ENCODE measurements at places on chromosomes 1 and 21.

- DNase-seq, result no peak
Observed at GRCh38 chr1:175536369-175536768, 207.0 kb downstream of the TNR start.

- no peak for DNase-seq
Observed at GRCh38 chr1:11855430-11855829, 3.3 kb downstream of the NPPB start.

DNA sequence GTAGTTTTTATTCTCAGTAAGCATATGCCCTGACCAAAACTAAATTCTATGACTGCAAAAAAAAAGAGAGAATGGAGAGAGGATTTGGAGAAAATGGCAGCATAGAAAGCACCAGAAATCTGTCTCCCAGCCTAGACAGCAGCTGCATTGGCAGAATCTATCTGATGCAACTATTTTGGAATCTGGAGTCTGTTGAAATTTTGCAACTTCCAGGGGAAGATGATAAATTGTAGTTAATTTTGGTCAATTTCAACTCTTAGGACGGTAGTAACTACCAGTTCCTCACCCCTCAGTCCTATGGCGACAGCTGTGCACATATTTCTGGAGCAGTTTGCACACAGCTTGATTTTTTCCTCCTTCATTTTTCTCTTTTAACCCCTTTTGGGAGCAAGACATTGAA, 10.9 kb downstream of the EXO5 start:
- DNase-seq, result no peak

DNA sequence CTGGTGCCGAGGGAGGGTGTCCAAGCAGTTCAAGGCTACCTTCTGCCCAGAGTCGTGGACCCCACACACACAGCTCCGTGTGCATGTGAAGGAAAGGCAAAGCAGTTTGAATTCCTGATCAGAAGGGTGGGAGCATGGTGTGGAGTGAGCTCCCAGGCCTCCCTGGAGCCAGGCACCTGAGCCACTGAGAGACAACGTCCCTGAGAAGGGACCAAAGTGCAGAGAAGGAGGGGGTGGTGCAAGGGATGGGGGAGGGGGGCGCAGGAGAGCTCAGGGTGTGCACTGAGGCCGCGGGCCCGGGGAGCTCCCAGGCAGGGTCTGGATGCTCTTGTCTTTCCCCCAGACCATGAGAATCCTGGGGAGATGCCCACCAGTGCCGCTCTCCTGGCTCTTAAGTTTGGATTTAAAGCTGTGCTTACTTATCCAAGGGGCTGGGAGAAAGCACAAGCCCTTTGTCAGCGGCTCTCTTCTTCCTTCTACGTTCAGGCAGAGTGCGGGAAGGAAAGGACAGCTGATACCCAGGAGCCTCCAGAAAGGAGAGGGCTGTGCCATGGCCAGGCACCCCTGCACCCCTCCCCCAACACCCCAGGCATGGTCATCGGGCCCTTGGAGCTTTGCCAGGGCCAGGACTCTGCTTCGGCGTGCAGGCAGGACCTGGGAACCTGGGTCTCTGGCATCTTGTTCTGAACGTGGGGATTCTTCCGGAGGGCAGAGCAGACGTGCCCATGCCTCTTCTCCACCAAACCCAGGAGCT, 24.1 kb downstream of the ACTA1 start:
- no peak for DNase-seq

DNA sequence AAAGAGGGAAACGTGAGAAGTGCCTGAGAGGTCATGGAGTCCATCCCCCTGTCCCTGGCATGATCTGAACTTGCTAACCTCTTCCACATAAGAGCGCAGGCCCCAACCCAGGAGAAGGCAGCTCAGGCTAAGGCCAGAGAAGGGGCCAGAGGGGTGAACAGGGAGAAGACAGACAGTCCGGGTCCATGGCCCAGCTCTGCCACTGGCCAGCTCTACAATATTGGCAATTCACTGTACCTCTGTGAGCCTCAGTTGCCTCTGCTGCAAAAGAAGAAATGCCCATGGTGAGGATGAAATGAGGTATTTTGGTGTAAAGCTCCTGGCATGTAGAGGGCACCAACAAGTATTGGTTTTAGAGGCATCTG, 72.3 kb downstream of the CAMK2N1 start:
- no peak for DNase-seq

DNA sequence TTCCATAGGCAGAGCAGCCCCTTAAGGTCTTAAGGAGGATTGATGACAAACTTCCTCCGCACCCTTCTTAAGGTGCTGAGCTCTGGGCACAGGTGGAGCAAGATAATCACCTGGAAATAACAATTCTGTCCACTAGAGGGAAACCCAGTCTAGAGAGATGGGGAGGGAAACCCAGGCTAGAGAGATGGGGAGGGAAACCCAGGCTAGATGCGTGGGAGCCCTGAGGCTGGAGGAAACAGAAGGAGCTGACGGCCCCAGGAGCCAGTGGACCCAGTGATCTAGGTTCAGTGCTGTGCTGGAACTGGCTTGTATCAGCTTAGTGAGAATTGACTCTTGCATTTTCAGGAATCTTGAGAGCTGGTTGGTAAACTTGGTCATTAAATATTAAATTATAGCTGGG, 17.8 kb upstream of the MYCL start:
- DNase-seq, result peak; percentile 22

- no peak for DNase-seq
Observed at GRCh38 chr1:171346881-171347280, 32.9 kb downstream of the FMO4 start.

- no peak for DNase-seq
Observed at GRCh38 chr21:14273736-14274538, 58.0 kb downstream of the RBM11 start.

- no peak for DNase-seq
Observed at GRCh38 chr1:95497566-95497965, 263.6 kb downstream of the RWDD3 start.

- no peak for DNase-seq
Observed at GRCh38 chr1:229159668-229160544, 111.0 kb upstream of the RAB4A start.

DNA sequence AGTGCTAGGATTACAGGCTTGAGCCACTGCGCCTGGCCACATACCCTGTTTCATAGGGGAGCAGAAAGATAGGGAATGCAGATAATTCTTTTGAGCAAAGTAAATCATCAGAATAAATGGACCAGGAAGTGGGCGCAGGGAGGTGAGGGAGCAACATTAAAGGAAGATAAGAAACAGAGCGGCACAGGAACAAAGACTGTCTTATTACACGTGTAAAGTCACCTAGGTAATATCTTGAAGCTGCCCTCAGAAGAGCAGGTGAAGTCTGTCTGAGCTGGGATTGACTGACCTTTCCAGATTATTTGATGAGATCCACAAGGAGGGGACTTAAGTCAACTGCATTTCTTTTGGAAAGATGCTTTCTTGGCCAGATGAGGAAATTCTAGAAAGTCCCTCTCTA, 7.7 kb downstream of the EPRS1 start:
- no peak for DNase-seq

- no peak for DNase-seq
Observed at GRCh38 chr1:31228986-31229385, 10.7 kb downstream of the NKAIN1 start.

GRCh38 chr1:3543076-3544039, 68.0 kb downstream of the MEGF6 start:
- no peak for DNase-seq

GRCh38 chr1:32266921-32267591, 16.0 kb downstream of the LCK start:
- DNase-seq, result no peak

DNA sequence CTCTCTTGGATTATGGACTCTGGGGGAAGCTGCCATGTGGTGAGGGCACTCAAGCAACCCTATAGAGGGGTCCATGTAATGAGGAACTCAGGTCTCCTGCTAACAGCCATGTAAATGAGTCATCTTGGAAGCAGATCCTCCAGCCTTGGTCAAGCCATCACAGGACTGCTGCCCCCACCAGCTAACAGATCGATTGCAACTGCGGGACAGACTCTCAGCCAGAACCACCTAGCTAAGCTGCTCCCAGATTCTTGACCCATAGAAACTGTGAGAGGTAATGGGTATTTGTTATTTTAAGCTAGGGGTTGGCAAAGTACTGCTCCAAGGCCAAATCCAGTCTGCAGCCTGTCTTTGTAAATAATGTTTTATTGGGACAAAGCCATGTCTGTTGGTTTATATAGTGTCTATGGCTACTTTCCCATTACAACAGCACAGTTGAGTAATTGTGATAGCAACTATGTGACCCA, 27.6 kb upstream of the MAP3K7CL start:
- DNase-seq, result no peak

- DNase-seq, result no peak
Observed at GRCh38 chr1:175208773-175209492, 16.4 kb upstream of the KIAA0040 start.

GRCh38 chr1:64043976-64044375, 159.4 kb upstream of the UBE2U start:
- no peak for DNase-seq

DNA sequence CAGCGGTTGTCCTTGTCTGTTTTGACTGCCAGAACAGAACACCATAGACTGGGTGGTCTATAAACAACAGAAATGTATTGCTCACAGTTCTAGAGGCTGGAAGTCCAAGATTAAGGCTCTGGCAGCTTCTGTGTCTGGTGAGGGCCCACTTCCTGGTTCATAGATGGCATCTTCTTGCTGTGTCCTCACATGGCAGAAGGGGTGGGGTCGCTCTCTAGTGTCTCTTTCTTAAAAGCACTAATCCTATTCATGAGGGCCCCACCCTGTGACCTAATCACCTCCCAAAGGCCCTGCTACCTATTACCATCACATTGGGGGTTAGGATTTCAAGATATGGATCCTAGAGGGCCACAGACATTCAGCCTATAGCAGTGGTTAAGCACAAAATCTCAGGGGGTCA, 304.4 kb downstream of the NFIA start:
- no peak for DNase-seq

GRCh38 chr1:67532452-67533216, 102.4 kb upstream of the SERBP1 start:
- DNase-seq, result no peak

- peak; percentile 39 for DNase-seq
Observed at GRCh38 chr1:35894183-35894582, 11.2 kb downstream of the AGO1 start.

- no peak for DNase-seq
Observed at GRCh38 chr1:151864411-151864810, 10.9 kb upstream of the THEM5 start.

DNA sequence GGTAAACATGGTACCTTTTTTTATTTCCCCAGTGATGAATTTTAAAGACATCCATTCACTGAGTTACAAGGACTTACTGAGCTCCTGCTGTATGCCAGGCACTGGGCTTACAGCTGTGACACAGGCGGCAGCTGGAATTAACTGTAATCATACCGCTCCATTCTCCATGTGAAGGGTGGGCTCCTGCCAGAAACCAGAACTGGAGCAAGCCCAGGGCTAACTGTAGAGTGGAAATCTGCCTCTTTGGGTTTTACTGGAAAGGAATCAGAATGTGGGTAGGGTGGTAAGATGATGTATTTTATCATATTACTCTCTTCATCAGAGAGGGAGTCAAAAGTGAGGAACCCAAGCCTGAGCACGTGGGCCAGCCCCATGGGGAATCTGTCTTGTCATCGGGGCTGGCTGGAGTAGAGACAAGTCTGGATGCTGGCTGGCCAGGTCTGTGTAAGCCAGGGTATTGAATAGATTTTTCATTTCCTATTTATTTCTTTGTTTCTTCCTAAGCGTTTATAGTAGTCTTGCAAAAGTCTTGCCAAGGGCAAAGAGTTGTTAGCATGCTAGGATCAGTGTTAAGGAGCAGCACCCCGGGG, 21.5 kb downstream of the FGGY start:
- DNase-seq, result no peak

- DNase-seq, result no peak
Observed at GRCh38 chr1:58620259-58620658, 43.2 kb upstream of the TACSTD2 start.

- DNase-seq, result no peak
Observed at GRCh38 chr1:226268421-226269124, 40.4 kb downstream of the LIN9 start.

GRCh38 chr1:154802982-154803920, 66.8 kb downstream of the KCNN3 start:
- DNase-seq, result no peak

- no peak for DNase-seq
Observed at GRCh38 chr1:54863267-54863665, 23.7 kb downstream of the DHCR24 start.

DNA sequence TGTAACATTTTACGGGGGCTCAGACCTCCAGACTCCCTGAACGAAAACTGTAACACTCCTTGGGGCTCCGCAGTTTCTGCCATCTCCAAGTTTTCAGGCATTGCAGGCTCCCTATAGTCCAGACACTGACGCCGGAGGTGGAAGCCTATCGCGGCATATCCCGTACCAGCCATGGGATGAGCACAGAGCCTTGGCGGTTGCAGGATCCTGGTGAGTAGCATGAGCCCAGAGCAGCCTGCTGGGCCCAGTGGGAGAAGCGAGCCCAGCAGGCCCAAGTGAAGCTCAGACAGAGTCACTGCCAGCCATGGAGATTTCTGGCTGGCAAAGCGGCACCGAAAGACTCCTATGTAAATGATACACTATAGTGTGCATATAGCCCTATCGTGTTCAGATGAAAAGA, 446.8 kb downstream of the COL11A1 start:
- no peak for DNase-seq

- DNase-seq, result no peak
Observed at GRCh38 chr1:182257369-182258063, 134.1 kb downstream of the GLUL start.

GRCh38 chr1:157775101-157775870, 1.6 kb downstream of the FCRL2 start:
- no peak for DNase-seq

GRCh38 chr21:36338975-36339374, 19.0 kb downstream of the MORC3 start:
- DNase-seq, result no peak

DNA sequence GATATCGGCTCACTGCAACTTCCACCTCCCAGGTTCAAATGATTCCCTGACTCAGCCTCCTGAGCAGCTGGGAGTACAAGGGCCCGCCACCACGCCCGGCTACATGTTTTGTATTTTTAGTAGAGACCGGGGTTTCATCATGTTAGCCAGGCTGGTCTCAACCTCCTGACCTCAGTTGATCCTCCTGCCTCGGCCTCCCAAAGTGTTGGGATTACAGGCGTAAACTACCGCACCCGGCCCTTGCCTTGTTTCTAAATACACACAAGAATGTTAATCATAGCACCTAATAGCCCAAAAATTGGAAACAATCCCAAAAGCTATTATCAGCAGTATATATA, 1.2 kb upstream of the MSTO1 start:
- DNase-seq, result no peak

GRCh38 chr1:64875606-64876005, 90.7 kb downstream of the JAK1 start:
- DNase-seq, result no peak

- no peak for DNase-seq
Observed at GRCh38 chr1:216750961-216751360, 27.7 kb upstream of the ESRRG start.

DNA sequence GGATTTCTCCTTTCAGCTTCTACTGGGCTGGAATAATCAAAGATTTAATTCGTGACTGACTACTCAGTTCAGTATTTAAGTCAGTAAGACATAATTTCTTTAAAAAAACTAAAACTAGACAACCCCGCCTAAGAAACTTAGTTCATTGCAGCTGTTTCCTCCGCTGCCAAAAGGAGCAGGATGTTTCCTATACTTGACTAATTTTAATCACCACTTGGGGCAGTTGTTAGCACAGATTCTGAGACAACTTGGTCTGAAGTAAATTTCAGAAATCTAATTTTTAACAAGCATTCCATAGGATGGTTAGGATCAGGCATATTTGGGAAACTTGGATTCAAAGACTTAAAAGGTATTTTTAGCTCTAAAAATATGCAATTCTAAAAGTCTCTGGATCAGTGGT, 34.0 kb downstream of the EPRS1 start:
- no peak for DNase-seq

Measured in activated B cell treated with CpG ODN at 0.5 μM for 24 hours (primary cell).